ENCODE measurements at places on chromosomes 3 and 15.
A peak's percentile ranks its signal among the peaks of the same experiment; 100 is the strongest.

DNA sequence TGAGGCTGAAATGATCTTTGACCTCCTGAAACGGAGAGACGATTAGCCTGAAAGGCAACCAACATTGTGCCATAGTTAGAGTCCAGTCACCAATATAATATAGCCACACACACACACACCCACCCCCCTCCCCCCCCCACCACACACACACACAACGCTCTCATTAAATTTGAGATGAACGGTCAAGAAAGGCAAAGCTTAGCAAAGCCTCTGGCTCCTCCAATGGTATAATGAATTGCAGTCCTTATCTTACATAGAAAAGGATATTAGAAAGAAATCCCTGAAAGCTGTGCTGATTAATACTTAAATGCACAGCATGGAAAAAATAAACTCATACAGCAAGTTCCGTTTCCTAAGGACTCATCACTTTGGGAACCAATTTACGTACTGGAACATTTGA is 876 bp upstream of the ZNF385D start:
- no peak for DNase-seq

GRCh38 chr3:27544372-27544865 is 60.2 kb upstream of the SLC4A7 start:
- no peak for DNase-seq

DNA sequence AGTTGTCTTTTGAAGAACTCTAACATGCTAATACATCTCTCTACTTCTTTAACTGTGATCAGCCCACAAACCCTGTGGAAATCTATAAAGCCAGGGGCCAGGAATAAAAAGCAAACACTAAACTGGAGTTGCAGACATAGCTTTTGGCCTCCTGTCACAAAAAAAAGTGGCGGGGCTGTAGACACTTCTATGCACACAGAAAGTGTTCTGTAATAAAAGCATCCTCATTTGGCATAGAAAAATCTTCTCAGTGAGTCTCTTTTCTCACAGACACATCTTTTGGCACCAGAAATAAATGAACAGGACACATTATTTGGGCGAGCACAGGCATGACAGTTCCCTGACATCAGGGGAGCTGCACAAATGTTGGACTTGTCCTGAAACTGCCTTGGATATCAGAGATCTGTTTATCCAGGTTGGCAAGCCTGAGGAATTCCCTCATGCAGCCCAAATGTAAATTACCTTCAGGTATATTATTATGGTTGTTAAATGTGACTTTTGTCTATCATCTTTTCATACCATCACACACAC is 355.4 kb downstream of the FGF12 start:
- no peak for DNase-seq

DNA sequence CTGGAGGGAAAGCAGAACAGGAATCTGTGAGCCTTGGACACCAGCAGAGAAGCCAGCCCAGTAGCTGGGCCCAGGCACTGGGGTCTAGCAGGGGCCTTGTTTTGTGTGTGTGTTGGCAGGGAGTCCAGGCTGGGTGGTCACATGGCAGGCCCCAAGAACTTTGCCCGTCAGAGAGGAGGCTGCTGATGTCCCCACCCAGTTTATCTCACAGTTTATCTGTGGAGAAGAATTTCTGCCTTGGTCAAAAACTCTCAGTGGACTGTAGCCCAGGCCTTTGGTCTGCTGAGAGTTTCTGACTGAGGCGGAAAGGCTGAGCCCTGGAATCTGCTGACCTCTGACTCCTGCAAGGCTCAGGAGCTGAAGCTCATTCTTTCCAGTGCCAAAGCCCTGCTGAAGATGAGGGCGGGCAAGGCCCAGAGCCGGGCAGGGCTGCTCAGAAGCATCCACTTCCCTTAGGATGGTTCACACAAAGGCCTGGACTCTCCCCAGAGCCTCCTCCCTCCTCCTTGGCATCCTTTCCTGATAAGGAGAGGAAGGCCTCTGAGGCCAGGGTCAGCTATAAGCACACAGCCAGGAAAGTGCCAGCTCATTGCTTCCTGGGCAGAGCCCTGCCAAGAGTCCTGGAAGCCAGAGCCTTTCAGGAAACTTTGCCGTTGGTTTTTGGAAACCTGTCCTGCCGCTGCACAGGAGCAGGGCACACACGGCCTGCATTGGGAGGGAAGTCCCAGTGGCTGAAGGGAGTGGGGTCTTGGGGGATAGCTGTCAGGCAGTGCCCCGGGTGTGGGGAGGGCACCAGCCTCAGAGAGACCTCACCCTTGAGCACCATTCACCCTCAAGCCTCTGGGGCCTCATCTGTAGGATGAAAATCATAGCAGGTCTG is 37.2 kb upstream of the SLCO2A1 start:
- DNase-seq: no peak

DNA sequence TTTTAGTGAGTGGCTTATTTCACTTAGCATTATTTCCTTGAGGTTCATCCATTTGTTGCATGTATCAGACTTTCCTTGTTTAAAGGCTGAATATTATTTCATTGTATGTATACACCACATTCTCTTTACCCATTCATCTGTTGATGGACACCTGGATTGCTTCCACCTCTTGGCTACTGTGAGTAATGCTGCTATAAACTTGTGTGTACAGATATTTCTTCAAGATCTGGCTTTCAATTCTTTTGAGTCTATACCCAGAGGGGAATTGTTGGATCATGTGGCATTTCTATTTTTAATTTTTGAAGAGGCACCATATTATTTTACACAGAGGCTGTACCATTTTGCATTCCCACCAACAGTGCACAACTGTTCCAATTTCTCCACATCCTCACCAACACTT is 313.5 kb downstream of the RPLP1 start:
- no peak for DNase-seq

DNA sequence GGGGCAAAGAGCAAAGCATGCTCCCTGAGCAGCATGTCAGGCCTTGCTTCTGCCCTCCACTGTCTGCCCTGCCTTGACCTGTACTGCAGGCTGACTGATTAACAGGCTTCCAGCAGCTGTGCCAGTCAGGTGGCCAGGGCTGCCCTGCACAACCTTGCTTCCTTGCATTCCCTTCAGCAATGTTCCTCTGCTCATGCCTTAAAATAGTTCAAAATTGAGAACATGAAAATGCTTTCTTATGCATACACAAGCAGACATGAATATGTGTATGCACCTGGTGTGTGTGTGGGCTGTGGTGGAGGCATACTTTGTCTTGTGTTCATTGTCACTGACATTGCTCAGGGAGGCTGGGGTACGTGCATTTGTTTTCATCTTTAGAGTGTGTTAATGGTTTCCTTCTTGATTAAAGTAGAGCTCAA is 1.2 kb upstream of the SLC22A13 start:
- peak; percentile 74 for DNase-seq

DNA sequence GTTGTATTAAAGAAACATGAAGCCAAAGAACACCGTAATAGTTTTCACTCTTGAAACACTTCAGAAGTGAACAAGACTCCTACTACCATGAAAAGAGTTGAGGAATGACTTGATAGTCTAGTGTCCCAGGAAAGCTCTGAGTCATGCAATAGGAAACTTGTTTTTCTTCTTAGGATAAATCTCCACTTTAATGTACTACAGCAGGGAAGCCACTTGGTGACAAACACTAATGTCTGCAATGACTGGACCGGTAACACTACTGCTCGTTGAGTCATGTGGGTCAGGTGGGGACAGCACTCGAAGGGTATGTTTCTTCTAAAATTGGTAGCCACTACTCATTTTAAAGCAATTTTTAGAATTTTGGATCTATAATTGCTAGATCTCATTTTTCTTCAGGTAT is 291.7 kb upstream of the CNTN3 start:
- DNase-seq: no peak

- no peak for DNase-seq
Measured at GRCh38 chr3:46960081-46960701, 16.4 kb downstream of the CCDC12 start.

DNA sequence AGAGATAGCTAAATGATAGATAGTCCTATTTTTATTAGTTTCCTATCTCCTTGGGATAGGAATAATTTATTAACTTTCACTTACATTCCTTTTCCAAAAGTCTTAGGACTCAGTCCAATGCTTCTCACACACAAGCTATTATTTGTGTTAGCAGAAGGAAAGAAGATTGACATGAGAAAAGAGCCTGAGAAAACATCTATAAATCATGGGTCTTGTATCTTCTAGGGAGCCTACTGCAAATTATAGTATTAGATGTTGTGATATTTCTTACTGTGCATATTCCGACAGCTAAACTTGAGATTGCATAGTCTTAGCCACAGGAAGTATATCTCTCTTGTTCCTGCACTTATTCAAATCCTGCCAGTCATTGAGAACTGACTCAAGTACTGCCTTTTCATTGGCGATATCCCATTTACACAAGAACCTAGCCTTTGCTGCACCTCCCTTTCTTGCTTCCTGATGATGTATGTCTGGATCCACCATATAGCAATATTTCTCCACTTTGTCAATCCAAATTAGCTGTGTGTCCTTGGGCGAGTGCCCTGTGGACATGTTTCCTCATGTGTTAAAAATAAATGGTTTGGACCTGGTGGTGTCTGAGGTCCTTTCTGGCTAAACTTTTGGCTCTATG is 245.1 kb upstream of the LMCD1 start:
- no peak for DNase-seq

GRCh38 chr3:16885593-16886302 is 993 bp downstream of the PLCL2 start:
- no peak for DNase-seq

GRCh38 chr3:115975796-115976195 is 352.5 kb downstream of the GAP43 start:
- DNase-seq: no peak

DNA sequence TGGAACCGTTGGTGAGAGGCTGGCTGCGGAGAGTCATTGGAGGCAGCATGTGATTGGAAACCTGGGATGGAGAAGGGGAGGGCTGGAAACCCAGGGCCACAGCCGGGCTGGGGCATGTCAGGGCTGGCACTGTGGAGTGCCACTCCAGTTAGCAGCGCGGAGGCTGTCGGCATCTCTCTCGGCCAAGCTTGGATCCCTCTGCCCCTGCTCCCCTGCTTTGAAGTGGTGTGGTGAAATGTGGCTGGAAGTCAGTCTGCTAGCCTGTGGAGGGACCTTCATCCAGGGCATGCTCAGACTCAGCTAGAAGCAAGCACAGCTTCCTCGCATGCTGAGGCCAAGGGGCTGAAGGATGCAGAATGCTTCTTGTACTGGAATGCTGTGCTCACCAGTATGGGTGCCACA is 13.5 kb downstream of the SLCO3A1 start:
- no peak for DNase-seq

DNA sequence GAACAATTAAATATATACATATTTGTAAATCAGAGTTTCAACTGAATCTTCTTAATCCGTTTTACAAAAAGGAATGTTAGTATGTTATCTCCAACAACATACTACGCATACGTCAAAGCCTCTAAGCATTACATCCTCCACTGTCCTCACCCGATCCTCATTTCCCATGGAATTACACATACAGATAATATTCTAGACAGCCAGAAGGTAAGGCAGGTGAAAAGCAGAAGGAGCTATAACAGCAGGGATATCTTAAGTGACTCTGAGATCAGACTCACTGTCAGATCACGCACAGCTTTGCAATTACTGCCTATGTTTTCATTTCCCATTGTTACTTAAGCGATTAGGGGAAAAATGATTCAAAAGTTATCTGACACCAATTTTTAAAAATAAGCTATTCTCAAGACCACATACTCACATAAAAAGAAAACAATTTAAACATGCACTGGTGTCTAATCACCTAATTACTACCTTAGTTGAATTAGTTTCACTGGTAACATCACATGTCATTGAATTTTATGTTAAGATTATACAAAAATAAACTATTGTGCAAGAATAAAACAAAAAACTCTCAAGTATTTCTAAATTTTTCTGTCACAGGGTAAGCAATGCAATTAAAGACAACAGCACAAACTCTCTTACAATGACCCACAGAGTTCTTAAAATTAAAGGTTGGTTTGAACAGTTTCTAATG is 92.8 kb downstream of the TBL1XR1 start:
- DNase-seq: no peak

DNA sequence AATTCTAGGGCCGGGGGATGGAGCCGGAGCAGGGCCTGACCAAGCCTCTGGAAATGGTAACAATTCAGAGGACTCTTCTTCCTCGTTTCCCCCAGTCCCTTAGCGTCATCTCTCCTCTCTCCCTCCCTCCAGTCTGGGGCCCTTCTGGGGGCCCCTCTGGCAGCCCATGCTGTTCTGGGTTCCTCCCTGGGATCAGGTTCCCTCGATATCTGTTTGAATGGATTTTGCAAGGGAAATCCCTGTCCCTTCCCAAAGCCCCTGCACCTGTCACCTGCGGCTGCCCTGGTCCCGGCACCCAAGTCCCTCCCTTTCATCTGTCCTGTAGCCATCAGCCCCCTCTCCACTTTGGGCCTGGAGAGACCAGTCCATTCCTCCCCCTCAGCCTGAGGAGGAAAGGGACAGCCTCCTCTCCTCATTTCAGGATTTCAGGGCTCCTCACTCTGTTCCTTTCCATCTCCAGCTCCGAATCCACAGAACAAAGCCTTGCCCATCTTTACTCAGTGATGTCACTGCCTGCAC is 1.7 kb upstream of the PLCB2 start:
- DNase-seq: no peak

- DNase-seq: no peak
Measured at GRCh38 chr15:82040390-82040789, 5.4 kb downstream of the MEX3B start.

DNA sequence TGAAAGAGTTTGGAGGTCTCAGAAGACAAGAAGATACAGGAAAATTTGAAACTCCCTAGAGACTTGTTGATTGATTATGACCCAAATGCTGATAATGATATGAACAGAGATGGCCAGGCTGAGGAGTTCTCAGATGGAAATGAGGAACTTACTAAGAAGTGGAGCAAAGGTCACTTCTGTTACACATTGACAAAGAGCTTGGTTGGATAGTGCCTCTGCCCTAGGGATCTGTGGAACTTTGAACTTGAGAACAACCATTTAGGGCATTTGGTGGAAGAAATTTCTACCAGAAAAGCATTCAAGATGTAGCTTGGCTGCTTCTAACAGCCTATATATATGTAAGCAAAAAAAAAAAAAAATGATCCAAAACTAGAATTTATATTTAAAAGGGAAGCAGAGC is 48.9 kb upstream of the NAALADL2 start:
- no peak for DNase-seq

GRCh38 chr15:39837454-39837853 is 54.8 kb upstream of the FSIP1 start:
- no peak for DNase-seq

GRCh38 chr3:84666468-84666867 is 292.3 kb upstream of the CADM2 start:
- no peak for DNase-seq

DNA sequence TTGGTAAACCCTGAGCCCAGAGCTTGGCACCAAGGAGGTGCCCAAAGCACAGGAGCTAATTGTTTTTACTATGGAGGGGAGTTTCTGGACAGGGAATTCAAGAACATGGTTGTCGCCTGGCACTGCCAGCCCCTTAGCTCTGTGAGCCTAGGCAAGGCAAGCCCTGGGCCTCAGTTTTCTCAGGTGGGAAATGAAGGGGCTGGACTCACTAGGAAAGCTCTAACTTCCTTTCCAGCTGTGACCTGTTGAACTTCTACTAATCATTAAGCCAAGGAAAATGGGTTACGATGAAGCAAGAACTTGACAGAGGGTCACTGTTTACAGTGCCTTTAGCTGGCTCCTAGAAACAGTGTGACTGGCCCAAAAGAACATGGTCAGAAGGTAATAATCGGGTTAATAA is 277.2 kb downstream of the SHQ1 start:
- no peak for DNase-seq
